HEK293T (cell line): ENCODE measurements at places on chromosomes 2 and 18.
A peak's percentile ranks its signal among the peaks of the same experiment; 100 is the strongest.

GRCh38 chr2:94753466-94753998 is 117.7 kb upstream of the TEKT4 start:
- no peak for DNase-seq

DNA sequence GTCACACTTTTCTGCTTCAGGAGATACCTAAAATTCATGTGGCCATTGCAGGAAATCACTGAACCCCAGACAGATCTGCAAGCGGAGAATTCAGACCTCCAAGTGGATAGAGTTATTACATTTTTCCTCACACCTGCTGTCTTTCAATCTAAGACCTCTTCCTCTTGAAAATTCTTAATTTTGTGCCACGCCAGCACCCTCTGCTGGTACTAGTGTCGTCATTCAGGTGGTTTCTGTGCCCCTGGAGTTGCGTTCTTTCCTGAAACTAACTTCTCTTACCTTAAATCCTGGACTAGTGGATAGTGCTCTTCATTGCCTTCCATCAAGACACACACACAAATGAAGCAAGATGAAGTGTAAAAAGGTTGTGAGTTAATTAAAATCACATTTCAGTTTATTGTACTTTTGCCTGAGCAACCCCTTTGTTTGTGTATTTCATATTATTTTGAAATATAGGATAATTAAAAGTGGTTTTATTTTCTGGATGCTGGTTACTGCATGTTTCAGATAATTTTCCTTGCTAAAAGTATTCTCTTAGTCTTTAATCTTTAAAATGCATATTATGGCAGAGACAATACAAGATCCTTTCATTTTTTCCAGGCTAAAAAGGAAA is 1.6 kb upstream of the DNER start:
- DNase-seq: peak; percentile 30

DNA sequence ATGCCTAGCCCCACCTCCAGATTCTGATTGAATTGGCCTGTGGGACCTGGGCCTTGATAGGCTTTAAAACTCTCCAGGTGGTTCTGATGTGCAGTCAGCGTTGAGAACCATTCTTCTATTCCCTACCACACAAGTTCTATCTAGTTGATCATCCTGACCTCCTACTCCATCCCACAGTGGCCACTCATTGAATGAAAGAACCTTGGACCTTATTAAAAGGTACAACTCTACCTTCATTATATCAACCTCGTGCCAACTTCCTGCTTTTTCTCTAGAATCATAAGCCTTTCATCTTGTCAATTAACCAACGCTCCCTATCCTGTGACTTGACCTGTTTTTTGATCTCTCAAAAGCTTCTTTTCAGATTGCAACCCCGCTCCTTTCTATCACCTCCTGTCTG is 55.8 kb downstream of the SLC40A1 start:
- DNase-seq: no peak

GRCh38 chr18:26978812-26979341 is 113.4 kb upstream of the AQP4 start:
- DNase-seq: no peak

DNA sequence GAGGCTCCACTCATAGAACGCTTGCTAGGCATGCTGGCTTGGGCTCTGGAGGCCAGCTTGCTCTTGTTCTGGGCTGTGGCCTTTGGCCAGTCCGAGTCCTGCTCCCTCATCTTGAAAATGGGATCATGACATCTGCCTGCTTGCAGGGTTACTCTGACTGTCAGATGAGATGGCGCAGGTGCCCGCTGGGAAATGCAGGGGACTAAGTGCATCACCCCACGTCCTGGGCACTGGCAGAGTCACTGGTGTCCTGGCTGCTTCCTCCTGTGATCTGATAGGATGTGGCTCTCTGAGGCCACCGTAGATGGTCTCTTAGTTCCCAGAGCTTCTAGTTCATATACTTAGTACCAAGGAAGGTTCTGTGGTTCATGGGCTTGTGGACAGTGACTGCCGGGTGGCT is 18.5 kb downstream of the LDLRAD4 start:
- no peak for DNase-seq

DNA sequence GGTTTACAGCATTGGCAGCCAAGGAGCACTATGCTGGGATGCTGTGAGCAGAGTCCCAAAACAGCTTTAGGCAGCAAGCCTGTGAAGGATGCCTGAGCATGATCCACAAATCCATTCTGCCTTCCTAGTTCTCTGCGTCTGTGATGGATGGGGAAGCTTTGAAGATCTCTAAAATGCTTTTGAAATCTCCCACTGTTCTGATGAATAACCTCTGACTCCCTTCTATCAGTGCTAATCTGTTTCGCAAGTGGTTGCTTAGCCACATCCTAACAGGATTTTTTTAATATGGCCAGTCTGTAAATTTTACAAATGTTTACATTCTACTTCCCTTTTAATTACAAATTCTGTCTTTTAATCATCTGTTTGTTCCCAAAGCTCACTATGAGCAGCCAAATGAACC is 319.2 kb downstream of the GULP1 start:
- no peak for DNase-seq
